ENCODE measurements at places on chromosomes 16 and 17.

DNA sequence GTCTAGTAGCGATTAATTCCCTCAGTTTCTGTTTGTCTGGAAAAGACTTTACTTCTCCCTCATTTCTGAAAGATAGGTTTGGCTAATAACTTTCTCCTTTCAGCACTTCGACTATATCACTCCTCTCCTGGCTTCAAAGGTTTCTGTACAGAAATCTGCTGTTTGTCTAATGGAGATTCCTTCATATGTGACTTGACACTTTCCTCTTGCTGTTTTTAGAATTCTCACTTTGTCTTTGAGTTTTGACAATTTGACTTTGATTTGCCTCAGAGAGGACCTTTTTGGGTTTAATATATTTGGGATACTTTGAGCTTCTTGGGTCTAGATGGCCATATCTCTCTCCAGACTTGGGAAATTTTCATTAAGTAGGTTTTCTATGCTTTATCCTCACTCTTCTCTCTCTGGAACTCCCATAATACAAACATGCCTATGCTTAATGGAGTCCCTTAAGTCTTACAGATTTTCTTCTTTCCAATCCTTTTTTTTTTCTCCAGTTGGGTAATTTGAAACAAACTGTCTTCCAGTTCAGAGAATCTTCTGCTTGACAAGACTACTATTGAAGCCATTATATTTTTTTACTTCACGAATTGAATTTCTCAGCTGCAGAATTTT lies 7.8 kb upstream of the PRSS21 start:
- DNase-seq = no peak

GRCh38 chr17:78202666-78203065 lies 11.4 kb upstream of the BIRC5 start:
- DNase-seq = no peak

GRCh38 chr17:76241204-76241538 lies 878 bp upstream of the RNF157 start:
- DNase-seq = no peak

DNA sequence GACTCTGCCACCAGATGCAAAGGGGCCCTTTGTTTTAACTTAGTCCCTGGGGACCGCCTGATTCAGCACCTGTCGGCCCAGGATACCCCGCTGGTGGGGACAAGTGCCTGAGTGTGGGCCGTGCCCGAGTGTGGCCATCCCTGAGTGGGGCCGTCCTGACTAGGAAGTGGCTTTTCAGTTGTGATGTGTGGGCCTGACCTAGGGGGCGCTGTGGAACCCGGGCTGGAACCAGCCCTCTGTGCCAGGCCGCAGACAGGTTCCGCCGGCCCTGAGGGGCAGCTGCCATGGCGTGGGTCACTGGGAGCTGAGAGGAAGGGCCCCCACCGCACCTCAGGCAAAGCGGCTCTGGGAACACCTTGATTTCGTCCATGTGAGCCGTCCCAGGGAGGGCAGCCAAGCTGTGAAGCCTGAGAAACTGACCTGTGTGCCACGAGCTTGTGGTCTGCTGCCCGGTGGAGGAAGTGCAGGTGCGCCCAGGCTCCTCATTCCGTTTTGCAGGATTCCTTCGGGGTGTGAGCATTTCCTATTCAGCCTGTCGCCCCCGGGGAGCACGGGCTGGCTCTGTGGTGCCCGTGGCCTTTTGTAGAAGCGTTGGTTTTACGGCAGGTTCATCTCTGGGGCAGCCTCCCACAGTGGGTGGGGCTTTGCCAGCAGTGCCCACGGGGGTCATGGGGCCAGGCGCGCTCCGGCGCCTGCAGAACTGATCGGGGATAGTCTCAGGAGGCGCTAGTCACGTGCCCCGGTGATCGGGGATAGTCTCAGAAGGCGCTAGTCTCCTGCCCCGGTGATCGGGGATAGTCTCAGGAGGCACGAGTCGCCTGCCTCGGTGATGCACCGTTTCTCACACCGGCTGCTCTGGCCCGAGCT lies 5.3 kb downstream of the RPL13 start:
- DNase-seq = peak; percentile 83

- DNase-seq = no peak
Observed at GRCh38 chr16:30585022-30585399, 486 bp downstream of the ZNF785 start.

- DNase-seq = no peak
Observed at GRCh38 chr17:3002538-3003295, 60.7 kb downstream of the OR1D5 start.

- no peak for DNase-seq
Observed at GRCh38 chr16:8795091-8795490, 2.3 kb downstream of the TMEM186 start.

- peak; percentile 36 for DNase-seq
Observed at GRCh38 chr16:9092978-9093344, 1.5 kb downstream of the HAPSTR1 start.

DNA sequence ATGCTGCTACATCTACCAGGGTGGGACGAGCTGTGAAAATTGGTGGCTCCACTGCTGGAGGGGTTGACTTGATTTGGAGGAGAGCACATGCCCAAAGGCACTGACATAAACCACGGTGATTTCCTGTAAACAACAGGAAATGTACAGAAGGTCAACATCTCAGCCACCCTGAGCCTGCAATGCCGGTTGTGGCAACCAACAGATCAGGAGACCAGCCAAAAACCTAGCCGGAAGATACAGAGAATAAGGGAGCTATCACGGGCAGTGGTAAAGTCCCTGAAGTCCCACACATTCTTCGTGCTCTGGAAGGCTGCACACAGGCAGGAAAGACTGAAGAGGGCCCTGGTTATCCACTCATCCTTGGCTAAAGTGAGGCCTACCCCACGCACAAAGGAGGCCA lies 56.2 kb downstream of the ADCY9 start:
- DNase-seq = no peak

GRCh38 chr17:4389079-4389478 lies 22.6 kb upstream of the UBE2G1 start:
- no peak for DNase-seq

DNA sequence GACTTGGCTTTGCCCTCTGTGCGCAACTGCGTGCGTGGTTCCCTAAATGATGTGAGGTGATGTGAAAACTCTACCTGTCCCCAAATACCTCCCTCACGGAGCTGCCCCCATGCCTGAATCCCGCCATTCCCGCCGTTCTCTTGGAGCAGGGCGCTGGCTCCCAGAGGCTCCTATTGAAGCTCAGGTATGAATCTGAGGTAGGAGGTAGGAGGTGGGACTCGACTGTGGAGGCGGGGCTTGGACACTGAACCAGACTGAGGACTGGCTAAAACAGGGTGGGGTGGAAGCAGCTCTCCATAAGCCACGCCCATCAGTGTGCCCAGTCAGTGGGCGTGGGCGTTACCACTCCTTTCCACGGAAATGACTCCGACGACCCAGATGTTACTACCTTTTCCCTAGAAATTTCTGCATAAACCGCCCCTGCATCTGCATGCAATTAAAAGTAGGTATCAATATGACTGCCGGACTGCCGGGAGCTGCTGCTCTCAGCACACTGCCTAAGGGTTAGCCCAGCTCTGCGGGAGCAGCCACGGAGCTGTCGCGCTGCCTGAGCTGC lies 41.0 kb downstream of the FOXL1 start:
- no peak for DNase-seq

GRCh38 chr17:76504117-76504516 lies 2.9 kb upstream of the RHBDF2 start:
- no peak for DNase-seq

- DNase-seq = no peak
Observed at GRCh38 chr17:57900991-57901743, 51.3 kb upstream of the MRPS23 start.

- DNase-seq = no peak
Observed at GRCh38 chr16:85084841-85085510, 27.3 kb downstream of the CIBAR2 start.

DNA sequence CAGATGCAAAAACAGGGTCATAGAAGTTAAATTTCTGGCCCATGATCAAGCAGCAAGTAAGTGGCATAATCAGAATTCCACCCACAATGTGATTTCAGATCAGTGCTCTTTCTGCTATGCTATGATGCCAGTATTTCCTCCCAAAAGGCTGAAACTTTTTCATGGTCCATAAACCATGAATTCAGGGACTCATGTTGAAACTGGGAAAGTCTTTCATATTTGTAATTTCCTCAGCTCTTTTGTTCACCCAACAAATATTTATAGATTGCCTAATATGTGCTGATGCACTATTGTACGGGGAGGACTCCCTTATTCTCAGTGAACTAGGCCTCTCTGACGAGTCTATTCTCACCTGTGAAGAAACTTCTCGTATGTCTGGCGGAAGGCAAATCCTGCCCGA lies 156.3 kb downstream of the MYO1D start:
- no peak for DNase-seq

- DNase-seq = no peak
Observed at GRCh38 chr16:24552705-24553246, 13.4 kb downstream of the RBBP6 start.

- no peak for DNase-seq
Observed at GRCh38 chr17:28487881-28488532, 14.6 kb downstream of the SLC13A2 start.

GRCh38 chr16:81006211-81006812 lies 373 bp downstream of the CMC2 start:
- peak; percentile 78 for DNase-seq

DNA sequence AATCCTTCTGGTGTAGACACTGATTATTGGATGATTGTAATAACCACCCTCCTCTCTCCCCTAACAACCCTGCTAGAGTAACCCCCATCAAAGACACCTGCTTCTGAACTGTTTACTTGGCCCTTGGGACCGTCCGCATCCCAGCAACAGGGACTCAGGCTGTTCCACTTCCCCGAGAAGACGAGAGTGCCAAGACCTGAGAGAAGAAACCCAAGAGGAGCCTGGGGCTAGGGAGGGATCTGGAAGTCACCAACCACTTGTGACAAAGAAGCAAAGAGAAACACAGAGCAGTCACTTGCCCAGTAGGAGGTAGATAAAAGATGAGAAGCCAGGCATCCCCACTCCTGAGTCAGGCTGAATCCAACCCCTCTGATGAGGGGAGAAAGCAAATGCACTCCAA lies 84.3 kb downstream of the CDH11 start:
- DNase-seq = no peak

GRCh38 chr17:77637818-77638575 lies 320.5 kb upstream of the TNRC6C start:
- DNase-seq = no peak

GRCh38 chr17:56076980-56077379 lies 76.3 kb upstream of the ANKFN1 start:
- DNase-seq = no peak

- no peak for DNase-seq
Observed at GRCh38 chr16:26961459-26961858, 105.3 kb upstream of the C16orf82 start.

DNA sequence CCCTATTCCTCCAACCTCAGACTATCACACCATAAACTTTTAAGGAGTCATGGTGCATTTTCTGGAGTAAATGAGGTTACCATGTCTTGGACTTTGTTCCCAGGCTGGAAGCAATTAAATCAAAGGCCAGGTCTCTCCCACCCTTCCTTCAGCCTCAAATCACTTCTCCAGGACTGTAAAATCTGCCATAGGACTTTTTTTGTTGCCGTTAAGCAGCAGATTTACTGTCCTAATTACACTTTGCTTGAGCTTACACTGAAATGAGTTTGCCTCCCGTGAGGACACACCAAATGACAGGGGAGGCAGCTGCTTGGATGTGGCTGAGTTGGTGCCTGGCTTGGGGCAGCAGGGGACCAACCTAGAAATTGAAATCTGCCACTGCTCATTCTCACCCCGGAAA lies 14.7 kb downstream of the DCAKD start:
- DNase-seq = no peak

- DNase-seq = no peak
Observed at GRCh38 chr16:71672803-71673581, 47.0 kb downstream of the MARVELD3 start.

DNA sequence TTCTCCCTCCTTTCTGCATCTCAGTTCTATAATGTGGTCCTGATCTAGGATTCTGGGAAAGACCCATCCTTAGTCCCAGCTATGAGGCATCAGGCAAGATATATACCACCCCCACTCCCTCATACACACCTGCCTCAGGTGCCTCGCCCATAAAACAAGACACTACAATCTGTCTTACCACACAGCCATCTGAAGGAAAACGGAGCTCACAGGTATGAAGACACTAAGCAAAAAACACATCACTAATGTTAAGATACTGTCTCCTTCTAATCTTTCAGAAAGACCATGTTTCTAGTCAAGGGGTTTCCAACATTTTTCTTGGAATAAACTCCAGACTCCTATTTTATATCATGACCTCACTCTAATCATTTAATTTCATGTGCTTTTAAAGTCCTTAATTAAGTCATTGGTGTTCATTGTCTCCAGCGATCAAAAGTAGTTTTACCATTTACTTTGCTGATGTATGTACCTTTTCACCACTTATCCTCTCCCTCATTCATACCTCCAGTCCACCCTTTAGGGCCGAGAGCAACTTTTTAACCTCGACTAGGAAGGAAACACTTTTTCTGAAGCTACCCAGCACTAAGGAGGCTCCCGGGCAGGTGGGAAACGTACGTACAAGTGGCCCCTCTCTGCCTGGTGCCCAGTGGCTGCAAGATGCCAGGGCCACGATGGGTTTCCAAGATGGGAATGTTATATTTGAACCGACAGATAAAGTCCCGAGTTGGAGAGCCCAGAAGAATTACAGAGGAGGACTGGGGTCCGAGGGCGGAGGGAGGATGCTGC lies 979 bp downstream of the MAP3K14 start:
- DNase-seq = no peak

GRCh38 chr16:19857593-19858339 lies 26.9 kb downstream of the GPRC5B start:
- DNase-seq = no peak

- DNase-seq = no peak
Observed at GRCh38 chr17:73198201-73198929, 5.5 kb downstream of the COG1 start.

DNA sequence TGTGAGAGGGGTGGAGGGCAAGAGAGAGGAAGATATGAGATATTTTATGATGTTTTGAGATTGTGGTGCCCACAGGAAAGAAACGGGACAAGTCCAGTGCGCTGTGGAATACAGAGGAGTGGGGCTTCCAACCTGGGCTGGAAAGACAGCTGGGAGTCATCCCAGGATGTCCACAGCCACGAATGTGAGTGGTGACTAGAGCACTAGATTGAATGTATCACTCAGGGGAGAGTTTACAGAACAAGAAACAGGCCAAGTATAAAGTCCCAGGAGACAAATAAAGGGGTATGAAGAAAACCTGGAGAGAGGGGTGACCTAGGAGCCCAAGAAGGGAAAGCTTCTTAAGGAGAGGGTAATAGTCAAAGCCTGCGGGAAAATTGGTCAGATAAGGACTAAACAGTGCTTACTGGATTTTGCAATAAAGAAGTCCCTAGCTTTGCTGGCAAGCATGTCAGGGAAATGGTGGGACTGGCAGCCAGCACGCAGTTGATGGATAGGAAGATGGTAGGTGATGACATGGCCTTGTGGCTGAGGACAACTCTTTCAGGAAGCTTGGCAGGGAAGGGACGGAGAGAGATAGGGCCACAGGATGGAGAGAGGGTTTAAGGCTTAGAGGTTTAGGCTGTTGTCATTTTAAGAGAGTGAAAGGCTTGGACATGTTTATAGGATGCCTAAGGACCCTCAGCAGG lies 114.5 kb downstream of the AXIN2 start:
- no peak for DNase-seq

- DNase-seq = no peak
Observed at GRCh38 chr17:13228225-13228624, 210.4 kb upstream of the ELAC2 start.

GRCh38 chr16:47858333-47858982 lies 297.3 kb downstream of the ABCC12 start:
- DNase-seq = no peak

Measured in activated CD4-positive, alpha-beta T cell treated with anti-CD3 and anti-CD28 coated beads, Interleukin-2, amount 50 U/mL, for 48 hours (primary cell).